ENCODE measurements at places on chromosomes 6 and 20.
A peak's percentile ranks its signal among the peaks of the same experiment; 100 is the strongest.

GRCh38 chr6:62623846-62624532 lies 338.0 kb upstream of the KHDRBS2 start:
- DNase-seq: no peak

GRCh38 chr20:63081351-63081750 lies 74.6 kb upstream of the BHLHE23 start:
- DNase-seq: no peak

DNA sequence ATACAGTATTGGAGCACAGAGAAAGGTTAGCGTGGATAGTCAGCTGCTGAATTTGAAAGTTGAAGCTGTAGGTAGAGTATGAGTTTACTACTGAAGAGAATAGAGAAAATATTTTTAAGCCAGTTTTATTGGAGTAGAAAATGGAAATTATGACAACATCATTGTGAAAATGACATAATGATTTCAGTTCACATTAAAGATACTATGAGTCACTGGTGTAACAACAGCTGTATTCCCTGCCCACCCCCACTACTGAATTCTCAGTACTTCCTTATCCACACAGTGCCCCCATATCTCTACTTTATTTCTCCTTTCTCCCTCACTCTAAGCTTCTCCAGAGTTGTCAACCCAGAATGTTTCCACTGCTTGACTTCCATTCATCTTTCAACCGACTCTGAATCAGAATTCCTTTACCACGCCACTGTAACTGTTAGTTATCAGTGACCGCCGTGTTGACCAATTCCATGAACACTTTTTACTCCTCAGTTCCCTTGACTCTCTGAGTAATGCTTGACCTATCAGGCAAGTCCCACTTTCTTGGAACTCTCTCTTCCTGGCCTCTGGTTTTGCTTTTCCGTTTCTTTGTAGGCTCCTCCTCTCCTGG lies 139.6 kb downstream of the AIG1 start:
- peak; percentile 27 for DNase-seq

DNA sequence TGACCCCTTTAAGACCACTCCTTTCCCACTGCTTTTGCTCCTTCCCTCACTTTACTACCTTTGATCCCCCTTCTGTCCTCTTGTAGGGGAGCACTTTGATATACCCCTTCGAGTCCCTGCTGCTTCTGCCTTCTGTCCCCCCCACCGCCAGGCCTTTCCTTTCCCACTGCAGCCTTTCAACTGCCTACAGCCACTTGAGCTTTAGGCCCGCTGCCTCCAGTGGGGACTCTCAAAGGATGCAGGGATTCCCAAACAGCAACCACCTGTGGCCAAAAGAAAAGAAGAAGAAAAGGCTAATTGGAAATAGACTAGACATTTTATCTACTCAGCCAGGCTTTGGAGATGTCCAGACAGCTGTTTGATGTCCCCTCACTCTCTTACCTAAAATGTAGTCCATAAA lies 77.0 kb upstream of the DTNBP1 start:
- no peak for DNase-seq

DNA sequence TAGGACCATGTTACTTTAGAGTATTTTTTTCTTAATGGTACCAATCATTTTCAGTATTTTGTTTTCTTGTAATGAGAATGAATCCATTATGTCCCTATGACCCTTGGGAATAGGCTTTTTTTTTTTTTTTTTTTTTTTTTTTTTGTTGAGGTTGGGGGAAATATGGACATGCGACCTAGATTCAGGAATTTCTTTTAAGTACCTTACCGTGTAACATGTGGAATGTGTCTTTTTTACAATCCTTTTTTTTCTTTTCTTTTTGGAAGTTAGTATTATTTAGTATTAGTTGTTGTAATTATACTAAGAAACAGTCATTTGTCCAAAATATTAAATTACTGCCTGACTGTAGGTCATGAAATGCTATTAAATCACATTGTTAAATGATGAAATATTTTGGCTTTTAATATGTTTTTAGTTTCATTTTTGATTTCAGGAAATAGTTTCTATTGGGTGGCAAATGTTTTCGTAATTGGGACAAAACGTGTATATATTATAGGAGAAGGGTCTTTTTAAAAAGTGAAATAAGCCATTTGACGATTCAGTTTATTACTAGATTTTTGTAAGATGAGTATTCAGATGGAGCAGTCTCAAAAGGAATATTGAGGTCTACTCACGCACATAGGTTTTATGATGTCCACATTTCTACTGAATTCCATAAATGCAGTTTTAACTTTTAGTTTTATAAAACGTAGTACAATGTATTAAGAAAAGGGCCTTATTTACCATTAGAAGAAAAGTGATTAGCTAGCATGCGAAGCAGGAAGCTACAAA lies 4.9 kb downstream of the ARID1B start:
- DNase-seq: peak; percentile 82

- no peak for DNase-seq
Observed at GRCh38 chr6:80460257-80460865, 353.9 kb downstream of the BCKDHB start.

DNA sequence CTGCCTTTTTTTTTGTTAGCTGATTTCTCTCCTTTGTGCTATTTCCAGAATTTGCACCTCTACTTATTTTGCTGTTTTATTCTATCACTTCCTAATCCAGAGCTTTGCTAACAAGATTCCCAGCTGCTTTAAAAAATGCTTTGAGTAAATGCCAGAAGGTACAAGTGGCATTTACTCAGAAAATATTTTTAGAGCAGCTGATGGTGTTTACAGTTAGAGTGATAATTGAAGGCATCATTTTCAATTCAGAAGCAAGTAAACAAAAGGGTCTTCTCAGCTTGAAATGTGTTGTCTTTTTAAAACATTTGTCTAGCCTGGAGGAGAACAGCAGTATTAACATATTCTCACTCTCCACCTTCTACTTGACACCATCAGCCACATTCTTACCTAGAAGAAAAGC lies 99.9 kb downstream of the OTOR start:
- no peak for DNase-seq

GRCh38 chr6:52389626-52390360 lies 27.8 kb downstream of the PAQR8 start:
- DNase-seq: no peak

- no peak for DNase-seq
Observed at GRCh38 chr6:56756791-56757587, 114.3 kb upstream of the DST start.

GRCh38 chr20:61664556-61665320 lies 400.9 kb downstream of the TAF4 start:
- DNase-seq: no peak

DNA sequence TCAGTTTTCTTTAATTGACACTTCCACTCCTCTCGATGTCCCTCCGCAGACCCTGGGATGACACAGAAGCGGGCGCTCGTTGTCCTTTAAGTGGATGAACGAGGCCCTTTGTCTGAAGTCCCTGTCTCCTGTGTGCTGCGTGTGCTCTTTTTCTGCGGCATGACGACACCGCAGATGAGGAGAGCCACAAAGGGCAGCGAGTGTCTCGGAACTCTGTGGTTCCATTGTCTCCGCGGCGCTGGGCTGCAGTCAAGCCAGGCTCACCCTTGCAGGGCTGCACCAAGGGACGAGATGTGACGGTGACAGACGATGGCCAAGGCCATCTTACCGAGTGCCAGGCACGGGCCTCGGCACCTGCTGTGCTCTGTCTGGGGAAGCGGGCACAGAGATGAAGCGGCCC lies 10.6 kb downstream of the PRR18 start:
- DNase-seq: no peak

DNA sequence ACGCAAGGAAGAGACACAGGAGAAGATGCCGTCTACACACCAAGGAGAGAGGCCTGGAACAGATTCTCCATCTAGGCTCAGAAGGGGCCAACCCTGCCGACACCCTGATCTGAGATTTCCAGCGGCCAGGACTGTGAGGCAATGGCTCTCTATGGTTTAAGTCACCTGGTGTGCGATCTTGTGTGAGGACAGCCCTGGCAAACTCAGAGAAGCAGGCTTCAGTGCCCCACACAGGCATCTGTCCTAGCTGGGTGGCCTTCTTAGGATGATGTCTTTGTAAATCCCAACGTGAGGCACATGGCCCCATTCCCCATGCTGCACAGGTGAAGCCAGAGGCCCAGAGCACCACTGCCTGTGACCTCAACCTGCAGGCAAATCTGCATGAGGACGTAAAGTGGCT lies 87.6 kb upstream of the FRMD1 start:
- DNase-seq: no peak

- peak; percentile 97 for DNase-seq
Observed at GRCh38 chr6:108622641-108623298, 62.1 kb downstream of the FOXO3 start.

Measured in inflammatory macrophage treated with lipopolysaccharide for 4 hours (primary cell).